ENCODE measurements at places on chromosomes 16 and 17.
A peak's percentile ranks its signal among the peaks of the same experiment; 100 is the strongest.

DNA sequence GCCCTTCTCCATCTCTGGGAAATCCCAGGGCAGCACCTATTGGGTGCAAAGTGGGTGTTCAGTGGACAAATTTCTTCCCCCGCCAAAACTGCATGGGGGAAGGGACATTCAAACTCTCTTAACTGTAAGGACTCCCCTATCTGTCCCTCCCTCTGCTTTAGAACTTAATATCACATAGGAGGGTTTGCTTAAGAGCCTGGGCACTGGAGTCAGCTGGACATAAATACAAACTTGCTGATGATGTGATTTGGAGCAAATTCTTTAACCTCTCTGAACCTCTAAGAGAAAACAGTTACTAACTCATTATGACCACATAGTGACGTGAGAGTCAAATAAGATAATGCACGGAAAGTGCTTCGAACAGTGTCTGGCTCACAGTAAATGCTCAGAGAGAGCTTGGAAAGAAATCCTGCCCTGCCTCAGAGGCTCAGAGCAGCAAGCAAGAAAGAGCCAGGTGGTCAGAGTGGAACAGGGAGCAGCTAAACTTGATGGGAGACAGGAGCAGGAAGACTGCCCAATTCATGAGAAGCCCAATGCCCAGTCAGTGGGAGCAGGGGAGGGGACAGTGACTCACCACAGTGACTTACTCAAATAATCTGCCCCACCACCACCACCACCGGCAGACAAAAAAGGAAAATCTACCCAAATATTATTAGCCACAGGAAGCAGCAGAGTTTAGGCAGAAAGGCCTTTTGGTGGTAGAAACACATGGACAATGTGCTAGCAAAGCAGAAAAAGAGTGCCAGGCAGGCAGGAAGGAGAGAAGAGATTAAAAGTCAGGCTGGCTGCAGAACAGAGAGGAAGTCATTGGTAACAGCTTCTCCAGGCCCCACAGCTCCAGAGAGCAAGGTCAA lies 23.9 kb upstream of the CCL1 start:
- DNase-seq: peak; percentile 62

DNA sequence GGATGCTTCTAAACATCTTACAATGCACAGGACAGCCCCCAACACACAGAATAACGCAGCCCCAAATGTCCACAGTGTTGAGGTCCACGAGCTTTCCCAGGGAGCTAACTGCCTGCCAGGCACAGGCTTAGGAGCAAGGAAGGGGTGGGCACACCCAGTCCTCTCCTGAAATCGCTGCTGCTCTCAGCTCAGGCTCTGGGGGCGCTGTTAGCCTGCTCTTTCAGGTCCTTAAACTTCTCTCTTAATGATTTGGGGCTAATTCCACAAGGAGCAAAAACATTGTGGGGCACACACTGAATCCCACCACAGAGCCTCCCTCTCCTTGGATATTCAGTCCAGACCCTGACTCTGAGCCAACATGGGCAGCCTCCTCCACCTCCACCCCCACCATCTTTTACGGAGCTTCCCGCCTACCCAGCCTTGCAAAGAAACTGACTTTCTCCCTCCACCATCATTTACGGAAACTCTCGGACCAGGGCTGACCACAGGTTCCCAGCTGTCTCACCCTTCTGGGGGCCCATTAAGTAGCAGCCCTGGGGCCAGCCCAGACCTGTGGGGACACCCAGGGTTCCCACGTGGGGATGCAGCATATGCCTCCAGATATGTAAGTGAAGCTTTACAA lies 1.1 kb downstream of the CD300H start:
- DNase-seq: no peak

- no peak for DNase-seq
Measured at GRCh38 chr17:8518850-8519249, 83.2 kb downstream of the NDEL1 start.

DNA sequence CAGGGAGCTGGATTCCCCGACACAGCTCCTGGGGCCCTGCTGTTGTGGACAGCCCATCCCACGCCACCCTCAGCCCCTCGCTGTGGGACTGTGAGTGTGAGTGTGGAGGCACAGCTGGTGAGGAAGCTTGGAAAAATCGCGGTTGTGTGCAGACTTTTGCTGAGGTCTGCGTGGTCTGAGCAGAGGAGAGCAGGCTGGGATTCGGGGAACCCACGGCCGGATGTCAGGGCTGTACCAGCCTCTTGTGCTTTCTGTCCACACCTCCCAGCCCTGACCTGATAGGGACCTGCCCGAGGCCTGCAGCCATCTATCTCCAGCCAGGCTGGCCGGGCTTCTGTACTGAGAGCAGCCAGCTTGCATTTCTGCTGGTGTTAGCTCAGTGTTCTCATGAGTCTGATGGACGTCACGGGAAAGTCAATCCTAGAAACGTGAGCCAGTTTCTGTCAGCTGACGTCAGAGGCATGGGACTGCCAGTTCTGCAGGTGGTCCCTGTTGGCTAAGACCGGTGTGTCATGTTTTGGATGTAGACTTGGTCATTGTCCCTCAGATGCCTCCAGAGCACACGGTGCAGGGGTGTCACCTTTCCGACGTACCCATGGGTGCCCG lies 72.8 kb upstream of the ZNF750 start:
- no peak for DNase-seq

GRCh38 chr16:2210386-2211365 lies at the start of gene BRICD5:
Gene BRICD5 (minus strand): TSS chr16:2210863. CDS start chr16:2210833, 30 bp downstream.
- no peak for DNase-seq
